ENCODE measurements at places on chromosomes 11 and 22.

- peak; percentile 7 for DNase-seq
Measured at GRCh38 chr11:20477418-20478090, 90.0 kb downstream of the PRMT3 start.

DNA sequence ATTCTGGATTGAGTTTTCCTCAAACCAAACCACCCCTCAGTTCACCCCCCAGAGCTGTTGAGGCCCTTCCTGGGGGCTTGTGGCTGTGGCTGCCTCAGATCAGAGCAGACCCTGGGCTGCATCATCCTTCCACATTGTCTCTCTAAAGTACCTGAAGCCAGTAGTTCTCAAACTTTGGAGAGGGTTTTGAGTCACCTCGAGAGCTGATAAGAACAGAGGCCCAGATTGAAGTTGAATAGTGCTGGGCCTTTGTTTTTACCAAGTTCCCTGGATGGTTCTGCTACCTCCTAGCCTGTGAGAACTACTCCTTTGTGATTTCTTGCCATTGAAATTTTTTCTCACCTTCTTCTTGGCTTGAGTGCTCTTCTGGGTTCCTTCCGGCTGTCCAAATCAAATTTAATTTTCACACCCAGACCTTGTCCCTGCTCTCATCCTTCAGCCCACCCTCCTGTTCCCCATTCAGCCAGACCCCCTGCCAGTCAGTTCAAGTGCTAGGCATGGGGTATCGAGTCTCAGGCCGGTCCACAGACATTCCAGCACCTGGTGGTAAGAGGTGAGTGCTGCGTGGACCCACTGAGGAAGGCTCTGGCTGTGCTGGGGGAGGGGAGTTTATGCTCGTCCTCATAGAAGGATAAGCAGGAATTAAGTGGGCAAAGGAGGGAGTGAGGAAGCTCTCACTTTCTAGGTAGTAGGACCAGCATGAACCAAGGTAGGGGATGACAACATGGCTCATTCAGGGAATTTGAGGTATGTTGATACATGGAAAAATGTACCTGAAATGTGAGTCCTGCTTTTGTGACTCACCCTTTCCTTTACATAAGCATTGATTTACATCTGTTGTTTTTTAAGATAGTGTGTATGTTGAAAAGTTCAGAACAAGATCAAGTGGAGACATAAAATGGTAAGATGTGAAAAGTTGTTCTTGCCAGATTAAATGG, 116.5 kb downstream of the PTPRJ start:
- DNase-seq = no peak

- no peak for DNase-seq
Measured at GRCh38 chr11:1625541-1625940, 3.6 kb upstream of the KRTAP5-4 start.

DNA sequence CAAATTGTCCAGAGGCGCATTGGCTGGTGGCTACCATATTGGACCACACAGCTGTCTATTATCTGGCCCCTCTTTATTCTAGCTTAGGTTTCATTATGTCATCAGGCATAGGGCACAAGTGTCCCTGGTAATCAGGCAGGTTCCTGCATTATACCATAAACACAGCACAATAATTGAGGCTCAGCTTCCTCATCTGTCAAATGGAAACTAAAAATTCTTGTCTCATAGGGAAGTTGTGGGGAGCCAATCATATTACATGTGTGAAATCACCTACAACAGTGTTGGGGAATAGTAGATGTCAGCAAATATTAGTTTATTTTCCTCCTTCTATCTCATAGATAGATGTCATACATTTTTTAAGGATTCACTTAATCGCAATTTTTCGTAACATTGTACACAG, 231.0 kb upstream of the SORL1-AS1 start:
- DNase-seq = no peak

GRCh38 chr11:128731041-128731663, 37.3 kb downstream of the FLI1 start:
- DNase-seq = no peak

- no peak for DNase-seq
Measured at GRCh38 chr11:41309716-41310115, 149.7 kb downstream of the LRRC4C start.

GRCh38 chr22:40651057-40651456, 14.5 kb upstream of the MRTFA start:
- no peak for DNase-seq

DNA sequence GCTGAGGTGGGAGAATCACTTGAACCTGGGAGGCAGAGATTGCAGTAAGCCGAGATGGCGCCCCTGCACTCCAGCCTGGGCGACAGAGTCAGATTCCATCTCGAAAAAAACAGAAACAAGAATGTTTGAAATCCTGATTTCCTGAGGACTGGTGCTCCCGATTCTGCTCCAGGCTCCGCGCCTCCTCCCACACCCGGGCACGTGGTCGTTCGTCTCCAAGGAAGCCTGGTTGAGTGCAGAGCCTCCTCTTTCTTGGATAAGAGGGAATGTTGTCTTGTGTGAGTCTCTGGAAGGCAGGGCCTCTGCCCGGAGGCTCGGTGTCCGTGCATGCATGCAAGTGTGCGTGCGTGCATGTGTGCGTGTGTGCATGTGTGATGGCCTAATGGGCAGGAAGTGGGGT, 30.1 kb downstream of the BRSK2 start:
- DNase-seq = no peak

DNA sequence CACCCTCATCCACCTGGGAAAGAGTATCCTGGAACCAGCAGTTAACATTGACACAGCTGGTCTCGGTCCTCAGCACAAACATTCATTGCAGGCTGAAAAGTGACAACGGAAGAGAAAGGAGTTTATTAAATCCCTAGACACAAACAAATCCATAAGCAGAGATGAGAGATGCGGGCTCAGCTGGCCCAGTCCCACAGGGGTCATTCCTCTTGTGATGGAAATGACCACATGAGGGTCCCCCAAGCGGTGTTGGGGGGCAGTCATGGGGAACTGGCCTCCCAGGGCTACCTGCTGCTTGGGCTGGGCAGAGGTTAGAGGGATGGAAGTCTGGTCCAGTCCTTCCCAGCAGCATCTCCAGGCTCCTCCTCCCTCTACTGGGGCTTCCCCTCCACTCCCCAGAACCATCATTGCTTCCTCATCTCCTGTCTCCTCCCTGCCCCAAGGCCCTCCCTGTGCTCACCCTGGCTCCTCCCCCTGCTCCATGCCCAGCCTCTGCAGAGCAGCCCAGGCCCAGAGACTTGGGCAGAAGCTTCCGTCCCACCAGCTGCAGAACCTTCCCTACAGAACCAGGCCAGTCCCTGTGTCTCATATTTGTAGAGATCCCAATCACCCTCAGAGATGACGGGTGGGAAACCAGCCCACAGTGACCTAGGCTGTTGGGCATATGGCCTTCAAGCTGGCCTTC, 5.4 kb upstream of the IGLL5 start:
- DNase-seq = no peak

DNA sequence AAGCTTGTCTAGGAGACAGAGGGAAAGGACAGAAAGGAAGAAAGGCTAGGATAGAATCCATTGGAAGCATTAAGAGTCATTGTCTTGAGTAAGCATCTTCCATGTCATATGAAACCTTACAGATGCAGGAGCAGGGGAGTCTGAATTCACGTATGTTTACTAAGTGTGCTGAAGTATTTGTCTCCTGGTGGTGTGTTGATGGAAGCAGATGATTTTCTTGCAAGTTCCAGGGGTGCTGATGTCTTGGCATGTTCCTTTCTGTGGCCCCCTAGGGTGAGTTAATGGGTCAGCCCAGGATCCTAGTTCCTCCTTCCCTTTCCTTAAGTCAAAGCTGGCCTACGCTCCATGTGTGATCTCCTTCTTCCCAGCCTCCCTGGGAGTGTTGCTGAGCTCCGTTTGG, 110.2 kb downstream of the TEAD1 start:
- no peak for DNase-seq

DNA sequence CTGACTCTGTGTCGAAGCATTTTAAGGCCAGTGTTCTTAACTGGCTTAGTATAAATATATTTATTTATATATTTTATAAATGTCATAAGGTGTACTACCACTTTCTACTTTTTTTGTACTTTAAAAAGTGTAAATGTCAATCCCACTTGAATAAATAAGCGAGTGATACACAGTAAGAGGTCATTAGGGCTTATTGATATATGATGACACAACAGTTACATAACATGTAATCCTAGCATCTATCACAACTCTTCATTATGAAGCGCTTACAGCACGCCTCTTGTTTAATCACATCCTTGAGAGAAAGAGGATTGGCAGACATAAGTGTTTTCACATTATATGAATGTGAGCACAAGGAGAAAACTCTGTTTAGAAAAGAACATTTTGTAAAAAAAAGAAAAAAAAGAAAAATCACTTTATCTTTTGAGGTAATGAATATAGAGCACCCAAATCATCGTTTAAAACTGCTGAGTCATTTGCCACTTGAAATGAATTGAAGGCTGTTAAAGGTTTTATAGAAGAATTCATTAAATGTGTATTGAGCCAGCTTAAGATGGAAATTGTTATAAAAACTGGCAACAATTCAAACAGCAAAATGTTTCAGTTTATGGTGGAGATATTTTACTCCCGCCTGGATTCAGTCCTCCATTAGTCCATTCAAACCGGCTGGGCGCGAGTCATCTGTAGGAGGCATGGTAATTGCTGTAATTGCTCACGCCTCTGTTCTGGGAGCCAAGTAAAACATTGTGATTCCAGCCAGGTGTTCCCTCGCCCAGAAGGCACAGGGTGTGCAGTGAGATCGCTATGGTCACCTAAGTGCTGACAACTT, 627.3 kb upstream of the KIRREL3 start:
- DNase-seq = no peak

DNA sequence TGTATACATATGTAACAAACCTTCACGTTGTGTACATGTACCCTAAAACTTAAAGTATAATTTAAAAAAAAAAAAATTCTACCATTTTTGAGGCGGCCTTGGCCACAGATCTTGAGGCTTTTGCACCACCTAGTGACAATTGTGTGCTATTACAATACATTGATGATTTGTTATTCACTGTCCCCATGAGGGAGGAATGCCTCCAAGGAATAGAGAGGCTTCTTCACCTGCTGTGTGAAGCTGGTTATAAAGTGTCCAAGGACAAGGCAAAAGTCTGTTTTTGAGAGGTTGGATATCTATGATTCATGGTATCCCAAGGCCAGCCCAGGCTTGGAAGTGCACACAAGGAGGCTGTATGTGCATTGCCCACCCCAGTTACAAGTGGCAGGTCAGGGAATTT, 30.7 kb downstream of the SLC22A25 start:
- DNase-seq = no peak

- DNase-seq = no peak
Measured at GRCh38 chr11:35583843-35584242, 34.4 kb upstream of the FJX1 start.

DNA sequence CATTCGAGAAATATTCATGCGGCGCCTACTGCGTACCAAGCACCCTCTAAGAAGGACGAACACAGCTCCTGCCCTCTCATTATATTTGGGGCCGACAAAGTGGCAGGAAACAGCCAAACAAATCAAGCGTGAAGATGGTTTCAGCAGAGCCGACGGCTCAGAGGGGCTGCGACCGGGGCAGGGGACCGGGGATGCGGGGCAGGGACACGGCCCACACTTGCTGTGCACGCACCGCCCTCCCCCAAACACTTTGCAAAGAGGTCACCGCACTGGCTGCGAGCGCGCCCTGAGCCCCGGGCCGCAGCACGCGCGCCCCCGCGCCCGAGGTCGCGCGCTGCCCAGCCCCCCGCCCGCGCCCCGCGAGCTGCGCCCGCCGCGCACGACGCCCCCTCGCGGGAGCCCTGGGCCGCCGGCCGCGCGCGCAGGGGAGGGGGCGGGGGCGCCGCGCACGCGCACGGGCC, 255 bp upstream of the SYNGR1 start:
- DNase-seq = no peak

DNA sequence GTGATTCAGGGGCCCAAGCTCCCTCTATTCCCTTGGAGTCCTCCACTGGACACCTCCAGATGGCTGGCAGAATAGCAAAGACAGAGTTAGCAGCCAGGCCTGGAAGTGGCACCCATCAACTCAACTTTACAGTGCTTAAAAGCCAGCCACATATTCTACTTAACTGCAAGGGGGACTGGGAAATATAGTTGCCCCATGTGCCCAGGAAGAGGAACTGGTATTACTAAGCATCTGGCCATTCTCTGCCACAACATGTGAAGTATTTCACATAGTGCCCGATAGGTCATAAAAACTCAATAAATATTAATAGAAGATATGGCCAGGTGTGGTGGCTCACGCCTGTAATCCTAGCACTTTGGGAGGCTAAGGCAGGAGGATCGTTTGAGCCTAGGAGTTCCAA, 5.5 kb upstream of the IL10RA start:
- DNase-seq = no peak

- DNase-seq = no peak
Measured at GRCh38 chr11:66277471-66278362, at the start of gene CNIH2. Gene CNIH2 (plus strand): TSS chr11:66278175. CDS start chr11:66278457, 282 bp downstream.

DNA sequence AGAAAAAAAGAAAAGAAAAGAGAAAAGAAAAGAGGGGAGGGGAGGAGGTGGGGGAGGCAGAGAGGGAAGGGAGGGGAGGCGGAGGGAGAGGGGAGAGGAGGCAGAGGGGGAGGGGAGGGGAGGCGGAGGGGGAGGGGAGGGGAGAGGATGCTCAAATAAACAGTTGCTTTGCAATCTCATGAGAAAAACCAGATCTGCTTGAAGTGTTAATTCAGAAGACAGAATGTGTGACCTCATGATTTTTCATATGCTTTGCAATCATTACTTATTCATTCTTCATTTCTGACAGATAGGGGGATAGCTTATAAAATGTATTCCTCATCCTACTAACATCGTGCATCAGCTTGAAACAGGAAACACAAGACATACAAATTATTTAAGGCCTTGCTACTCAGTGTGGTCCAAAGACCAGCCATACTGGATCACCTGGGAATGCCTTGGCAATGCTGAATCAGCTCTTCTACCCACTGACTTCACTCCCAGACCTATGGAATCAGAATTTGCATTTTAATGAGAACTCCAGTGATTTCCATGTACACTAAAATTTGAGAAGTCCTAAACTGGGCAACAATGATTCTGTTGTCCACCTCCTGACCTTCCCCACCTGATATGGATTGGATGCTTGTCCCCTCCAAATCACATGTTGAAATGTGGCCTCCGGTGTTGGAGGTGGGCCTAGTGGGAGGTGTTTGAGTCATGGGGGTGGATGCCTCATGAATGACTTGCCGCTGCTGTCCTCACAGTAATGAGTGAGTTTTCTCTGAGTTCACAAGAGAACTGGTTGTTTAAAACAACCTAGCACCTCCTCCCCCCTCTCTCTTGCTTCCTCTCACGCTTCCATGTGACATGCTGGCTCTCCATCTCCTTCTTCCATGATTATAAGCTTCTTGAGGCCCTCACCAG, 69.2 kb downstream of the CCDC34 start:
- DNase-seq = no peak

All from Panc1 (cell line).